NCI-H146 (cell line): ENCODE measurements at places on chromosomes 13 and 19.

- DNase-seq: no peak
Measured at GRCh38 chr19:2089727-2090053, 6.4 kb downstream of the MOB3A start.

DNA sequence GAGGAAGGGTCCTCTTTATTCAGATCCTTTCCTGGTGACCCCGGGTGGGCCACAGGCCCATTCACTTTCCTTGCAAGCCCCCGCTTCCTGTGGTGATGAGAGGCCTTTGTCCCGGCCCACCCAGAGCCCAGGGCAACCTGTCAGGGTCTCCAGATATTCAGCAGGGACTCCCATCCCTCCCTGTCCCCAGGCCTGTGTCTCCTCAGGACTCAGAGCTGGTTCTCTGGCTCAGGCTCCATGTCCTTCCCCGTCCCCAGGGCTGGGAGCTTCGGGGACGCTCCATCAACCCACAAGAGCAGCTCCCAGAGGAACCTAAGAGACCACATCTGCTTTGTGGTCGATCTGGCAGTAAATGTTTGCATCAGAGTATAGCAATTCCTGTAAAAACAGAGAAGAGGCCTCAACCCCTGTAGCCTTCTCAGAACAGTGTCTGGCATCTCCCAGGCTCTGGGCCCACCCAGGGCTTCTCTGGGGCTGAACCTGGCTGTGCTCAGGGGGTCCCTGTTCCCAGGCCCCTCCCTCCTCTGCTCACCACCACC, 7.8 kb downstream of the CEACAM4 start:
- no peak for DNase-seq

DNA sequence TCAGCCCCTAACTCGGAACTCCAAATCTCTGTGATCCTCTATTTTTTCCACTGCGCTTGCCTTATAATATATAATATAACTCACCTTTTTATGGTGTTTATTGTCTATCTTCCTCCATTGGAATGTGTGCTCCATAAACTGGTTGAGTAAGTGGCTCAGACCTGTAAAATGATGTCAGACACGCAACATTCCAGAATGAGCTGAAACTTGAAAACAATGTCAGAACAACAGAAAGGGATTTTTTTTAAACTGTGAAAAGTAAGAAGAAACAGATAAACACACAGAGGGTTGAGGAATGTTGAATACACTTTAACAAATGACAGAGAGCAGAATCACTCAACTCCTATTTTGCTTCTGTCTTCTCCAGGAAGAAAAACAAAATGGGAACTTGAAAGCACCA, 19.1 kb upstream of the FAM216B start:
- DNase-seq: no peak

GRCh38 chr13:21453387-21454081, 5.6 kb downstream of the ZDHHC20 start:
- DNase-seq: no peak

DNA sequence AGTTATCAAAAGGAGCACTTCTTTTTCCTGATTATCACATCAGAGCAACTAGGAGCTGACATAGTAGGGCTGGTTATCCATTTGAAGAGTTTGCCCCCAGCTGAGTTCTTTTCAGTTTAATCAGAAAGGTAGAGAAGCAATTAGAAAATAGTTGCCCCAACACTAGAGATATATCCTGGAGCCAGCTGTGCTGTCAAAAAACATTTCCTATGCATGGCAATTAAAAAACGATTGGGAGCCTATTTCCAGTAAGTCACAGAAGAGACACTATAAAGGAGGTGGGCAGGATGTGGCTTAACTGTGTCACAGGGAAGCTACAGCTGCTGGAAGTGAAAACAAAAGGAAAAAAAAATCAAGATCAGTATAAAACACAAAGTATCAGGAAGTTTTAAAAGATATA, 155.7 kb upstream of the SLITRK1 start:
- DNase-seq: peak; percentile 61

DNA sequence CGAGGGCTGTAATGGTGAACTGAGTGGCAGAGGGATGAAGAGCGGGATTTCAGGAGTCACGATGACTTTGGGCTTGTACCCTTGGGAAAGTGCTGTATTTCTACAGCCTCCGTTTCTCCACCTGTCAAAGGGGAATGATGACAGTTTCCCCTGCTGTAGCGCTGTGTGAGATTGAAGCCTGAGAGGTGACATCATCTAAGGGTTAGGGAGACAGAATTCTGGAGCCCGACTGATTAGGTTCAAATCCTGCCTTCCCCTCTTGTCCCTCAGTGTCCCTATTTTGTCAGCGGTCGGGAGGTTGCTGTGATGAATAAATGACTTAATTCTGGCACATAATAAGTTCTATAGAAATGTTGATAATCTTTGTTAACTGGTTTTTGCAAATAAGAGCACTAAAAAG, 693 bp downstream of the MRPL4 start:
- no peak for DNase-seq

GRCh38 chr13:35468195-35468594, 8.3 kb downstream of the MAB21L1 start:
- DNase-seq: no peak

- DNase-seq: no peak
Measured at GRCh38 chr19:46392252-46392801, 21.0 kb downstream of the CCDC8 start.

GRCh38 chr13:34863360-34864135, 78.5 kb upstream of the NBEA start:
- DNase-seq: no peak

DNA sequence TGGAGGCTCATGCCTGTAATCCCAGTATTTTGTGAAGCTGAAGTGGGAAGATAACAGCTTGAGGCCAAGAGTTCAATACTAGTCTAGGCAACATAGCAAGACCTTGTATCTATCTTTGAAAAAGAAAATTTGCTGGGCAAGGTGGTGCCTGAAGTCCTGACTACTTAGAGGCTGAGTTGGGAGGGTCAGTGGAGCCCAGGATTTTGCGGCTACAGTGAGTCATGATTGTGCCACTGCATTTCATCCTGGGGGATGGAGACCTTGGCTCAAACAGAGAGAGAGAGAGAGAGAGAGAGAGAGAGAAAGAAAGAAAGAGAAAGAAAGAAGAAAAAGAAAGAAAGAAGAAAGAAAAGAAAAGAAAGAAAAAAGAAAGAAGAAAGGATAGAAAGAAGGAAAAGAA, 1872.3 kb upstream of the PCDH20 start:
- DNase-seq: no peak

- no peak for DNase-seq
Measured at GRCh38 chr19:4580961-4581665, 21.6 kb upstream of the SEMA6B start.
